ENCODE measurements at places on chromosomes 12 and 14.

DNA sequence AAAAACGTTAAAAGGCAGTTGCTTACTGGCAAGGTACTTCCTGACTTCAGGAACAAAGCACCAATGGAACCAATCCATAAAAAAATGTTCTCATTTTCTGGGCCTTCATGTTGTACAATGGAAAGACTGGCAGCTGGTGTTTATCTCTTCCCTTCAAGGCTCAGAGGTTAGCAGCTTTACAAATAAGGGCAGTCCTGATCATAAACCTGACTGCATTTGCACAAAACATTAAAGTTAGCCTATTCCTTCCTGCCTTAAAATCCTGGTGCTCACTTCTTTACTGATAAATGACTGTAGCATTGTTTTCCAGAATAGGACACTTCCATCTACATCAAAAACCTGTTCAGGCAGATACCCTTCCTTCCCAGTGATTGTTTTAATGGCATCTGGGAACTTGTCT lies 19.2 kb downstream of the IL26 start:
- DNase-seq: no peak

DNA sequence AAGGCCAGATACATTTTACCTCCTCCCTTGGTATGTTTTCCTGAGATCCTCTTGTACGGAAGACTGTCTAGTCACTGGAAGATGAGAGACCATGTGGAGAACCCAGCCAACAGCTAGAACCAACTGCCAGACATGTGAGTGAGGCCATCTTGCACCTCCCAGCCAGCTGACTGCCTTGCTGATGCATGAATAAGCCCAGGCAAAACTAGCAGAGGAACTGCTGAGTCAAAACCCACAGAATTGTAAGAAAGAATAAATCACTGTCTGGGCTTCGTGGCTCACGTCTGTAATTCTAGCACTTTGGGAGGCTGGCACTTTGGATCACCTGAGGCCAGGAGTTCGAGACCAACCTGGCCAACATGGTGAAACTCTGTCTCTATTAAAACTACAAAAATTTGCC lies 160.0 kb downstream of the TPH2 start:
- DNase-seq: no peak

GRCh38 chr14:90699016-90699415 lies 117.2 kb downstream of the TTC7B start:
- no peak for DNase-seq

- no peak for DNase-seq
These were observed 9.1 kb downstream of the GNG2 start for GRCh38 chr14:51869411-51870100.

DNA sequence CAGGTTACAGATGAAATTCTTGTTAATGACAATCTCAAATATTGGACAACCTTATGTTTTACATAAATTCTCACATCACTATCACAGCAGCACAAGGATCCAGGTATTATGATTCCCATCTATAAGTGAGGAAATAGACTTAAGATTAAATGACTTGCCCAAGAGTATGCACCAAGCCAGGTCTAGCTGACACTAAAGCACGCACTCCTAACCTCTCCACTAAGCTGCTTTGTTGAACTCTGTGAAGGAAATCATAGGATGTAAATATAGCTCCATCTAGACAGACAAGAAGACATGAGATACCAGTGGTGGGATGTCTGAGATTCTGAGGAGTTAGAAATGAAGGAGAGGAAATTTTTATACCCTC lies 87.9 kb downstream of the PHLDA1 start:
- no peak for DNase-seq

DNA sequence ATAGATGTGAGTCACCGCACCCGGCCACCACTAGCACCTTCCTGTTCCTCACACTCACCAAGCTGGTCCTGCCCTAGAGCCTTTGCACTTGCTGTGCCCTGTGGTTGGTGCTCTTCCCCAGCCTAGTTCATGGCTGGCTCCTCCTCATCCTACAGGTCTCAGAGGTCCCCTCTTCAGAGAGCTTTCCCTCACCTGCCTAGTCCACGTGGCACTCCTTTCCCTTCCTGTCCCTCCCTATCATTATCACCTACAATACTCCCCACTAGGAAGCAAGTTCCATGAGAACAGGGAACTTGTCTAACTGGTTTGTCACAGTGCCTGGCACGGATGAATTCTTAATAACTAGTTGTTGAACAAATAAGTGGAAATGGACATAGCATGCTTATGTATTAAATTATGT lies 24.0 kb upstream of the TMED10 start:
- DNase-seq: no peak

DNA sequence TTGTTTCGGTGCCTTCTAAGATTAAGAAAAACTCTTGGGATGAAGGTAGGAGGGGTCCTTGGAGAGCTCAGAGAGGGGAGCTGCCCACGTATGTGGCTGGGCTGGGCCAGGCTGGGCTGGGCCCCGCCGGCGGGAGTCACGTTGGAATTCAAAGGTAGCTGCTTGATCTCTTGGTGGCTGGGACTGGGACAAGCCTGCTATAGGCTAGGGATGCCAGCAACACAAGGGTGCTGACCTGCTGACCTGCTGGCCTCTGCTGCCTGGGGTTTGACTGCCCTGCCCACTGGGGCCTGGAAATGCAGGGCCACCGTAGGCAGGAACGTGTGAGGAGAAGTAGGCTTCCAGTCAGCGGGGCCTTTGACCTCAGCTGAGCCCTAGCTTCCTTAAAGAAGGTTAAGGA lies 52.8 kb upstream of the GTF2A1 start:
- no peak for DNase-seq

DNA sequence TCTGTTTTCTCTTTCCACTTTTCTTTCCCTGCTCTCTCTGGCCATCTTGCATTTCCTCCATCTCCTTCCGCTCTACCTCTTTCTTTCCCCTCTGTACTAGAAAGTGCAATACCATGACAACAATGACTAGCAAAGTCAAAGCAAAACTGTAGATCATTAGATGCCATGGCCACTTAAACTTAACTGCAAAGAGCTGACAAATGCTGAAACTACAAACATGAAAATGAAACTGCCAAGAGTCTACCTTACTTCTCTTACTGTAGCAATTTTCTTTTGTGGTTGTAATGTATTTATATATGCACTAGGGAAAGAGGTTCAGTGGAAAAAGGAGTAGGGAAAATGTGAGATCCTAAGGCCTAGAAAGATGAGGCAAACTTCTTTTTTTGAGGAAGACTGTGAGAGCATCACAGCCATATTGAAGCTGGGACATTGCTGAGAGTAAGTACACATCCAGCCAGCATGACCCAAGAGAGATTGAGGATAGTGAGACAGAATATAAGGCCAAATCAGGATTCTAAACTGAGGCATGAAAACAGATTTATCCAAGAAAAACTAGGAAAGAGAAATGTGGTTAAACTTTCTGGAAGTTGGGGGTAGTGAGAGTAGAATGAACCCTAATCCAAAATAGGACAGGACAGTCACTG lies 276.6 kb upstream of the NAV3 start:
- DNase-seq: no peak

- no peak for DNase-seq
These were observed 329.6 kb downstream of the TMTC2 start for GRCh38 chr12:83016218-83016835.

DNA sequence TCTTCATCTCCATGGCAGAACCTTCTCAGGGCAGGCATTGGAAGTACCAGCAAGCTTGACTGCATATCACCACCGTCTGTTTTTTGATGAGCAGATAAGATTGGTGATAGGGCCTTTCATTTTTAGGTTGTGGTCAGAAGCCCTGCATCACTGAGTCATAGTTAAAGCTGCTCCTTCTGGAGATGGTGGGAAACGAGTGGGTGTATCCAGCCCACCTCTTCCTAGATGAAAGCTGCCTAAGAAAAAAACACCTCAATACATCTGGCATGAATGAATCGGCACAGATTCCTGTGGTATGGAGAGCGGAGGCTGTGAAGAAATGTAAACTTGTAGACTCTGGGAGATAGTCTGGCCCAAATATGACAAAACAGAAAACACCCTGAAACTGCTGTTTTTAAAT lies 248.7 kb upstream of the EGLN3 start:
- DNase-seq: no peak

GRCh38 chr14:65789363-65789762 lies 376.8 kb downstream of the FUT8 start:
- DNase-seq: no peak

GRCh38 chr14:31449971-31450610 lies 7.2 kb downstream of the DTD2 start:
- no peak for DNase-seq

DNA sequence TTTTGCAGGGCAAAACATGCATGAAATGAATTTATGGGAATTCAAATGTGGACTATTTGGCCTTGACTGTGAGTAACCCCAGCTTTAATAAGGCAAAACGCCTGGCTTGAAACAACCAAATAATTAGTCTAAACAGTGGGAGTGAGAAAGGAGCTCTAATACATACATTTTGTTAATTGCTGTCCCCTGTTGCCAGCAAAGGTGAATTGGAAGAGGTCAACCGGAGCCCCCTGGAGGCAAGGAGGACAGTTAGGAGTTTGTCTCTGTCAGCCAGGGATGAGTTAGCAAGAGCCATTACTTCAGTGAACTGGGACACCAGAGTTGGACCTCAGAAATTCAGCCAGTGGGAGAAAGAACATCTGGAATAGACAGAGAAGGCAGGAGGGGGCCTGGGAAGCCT lies 17.4 kb downstream of the KRT76 start:
- DNase-seq: no peak

DNA sequence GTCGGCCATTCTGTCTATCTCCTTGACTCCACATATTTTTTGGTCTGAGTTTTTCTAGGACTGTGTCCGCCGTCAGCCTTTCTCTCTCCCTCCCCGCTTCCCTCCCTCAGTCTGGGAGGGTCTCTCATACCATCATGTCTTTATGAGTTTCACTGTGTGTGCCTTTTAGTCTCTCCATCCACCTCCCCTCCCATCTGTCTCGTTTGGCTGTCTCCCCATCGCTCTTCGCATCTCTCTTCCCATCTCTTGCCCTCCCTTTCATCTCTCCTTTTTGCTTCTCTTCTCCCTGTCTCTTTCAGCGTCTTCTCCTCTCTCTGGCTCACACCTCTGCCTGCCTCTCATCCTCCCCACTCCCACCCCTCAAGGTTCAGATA lies 6.9 kb upstream of the CISTR start:
- DNase-seq: no peak

DNA sequence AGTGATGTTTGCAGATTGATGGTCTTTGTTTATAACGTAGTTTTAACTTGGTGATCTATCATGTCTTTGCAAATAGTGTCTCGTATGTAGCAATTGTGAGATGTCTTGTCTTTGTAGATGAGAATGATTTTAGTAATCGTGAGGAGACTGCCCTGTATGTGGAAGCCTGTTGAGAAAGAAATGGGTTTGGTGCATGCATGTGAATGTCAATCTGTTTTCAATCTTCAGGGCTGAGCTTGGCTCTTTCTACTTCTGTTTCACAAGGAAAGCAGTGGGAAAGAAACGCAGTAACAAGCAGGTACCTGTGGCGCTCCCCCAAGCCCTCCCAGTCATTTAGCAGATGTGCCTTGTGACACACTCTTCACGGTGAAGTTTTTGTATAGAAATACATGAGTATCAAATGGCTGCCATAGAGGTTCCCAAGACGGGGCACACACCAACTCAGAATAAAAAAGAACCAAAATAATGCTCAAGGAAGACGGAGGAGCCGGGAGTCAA lies 342.8 kb upstream of the DDHD1 start:
- DNase-seq: no peak

GRCh38 chr14:101475456-101476257 lies 85.6 kb upstream of the DIO3 start:
- no peak for DNase-seq

DNA sequence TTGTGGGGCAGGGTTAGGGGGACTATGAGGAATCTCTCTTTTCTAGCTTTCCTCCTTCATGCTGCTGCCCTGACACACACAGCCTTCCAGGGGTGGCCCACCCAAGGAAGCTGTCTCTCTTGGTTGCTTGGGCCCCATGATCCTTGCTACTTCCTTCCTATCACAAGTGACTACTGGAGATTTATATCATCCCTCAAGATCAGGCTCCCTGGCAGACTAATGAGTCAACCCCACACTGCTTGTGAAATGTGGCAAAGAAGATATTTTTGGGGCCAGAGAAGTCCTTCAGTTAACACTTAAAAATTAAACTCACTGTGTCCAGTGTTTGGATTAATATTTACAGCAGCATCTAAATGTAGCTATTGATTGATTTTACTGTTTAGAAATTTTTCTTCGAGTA lies 1.5 kb downstream of the OR4E1 start:
- DNase-seq: no peak

GRCh38 chr12:51216642-51217041 lies 1.2 kb downstream of the POU6F1 start:
- DNase-seq: no peak

- DNase-seq: no peak
These were observed 6.3 kb upstream of the TPCN1 start for GRCh38 chr12:113214895-113215400.

DNA sequence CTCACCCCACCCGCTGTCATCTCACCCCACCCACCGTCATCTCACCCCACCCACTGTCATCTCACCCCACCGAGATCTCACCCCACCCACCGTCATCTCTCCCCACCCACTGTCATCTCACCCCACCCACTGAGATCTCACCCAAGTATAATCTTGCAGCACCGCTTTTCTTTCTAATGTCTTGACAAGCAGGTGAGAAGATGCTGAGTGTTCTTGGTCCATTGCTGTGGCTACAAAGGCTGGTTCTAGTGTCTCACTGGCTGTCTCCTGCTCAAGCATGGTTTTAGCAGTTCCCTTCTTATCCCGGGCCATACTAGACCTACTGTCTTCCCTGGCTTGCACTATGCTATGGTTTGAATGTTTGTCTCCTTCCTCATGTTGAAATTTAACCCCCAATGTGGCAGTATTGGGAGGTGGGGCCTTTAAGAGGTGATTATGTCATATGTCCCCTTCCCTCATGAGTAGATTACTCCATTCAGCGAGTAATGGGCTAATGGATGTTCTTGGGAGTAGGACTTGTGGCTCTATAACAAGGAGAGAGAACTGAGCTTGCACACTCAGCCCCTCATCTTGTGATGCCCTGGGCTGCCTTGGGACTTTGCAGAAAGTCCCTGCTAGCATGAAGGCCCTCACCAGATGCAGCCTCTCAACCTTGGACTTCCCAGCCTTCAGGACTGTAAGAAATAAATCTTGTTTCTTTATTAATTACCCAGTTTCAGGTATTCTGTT lies 47.7 kb upstream of the PPP2R5C start:
- no peak for DNase-seq

- no peak for DNase-seq
These were observed 47.4 kb upstream of the SRSF5 start for GRCh38 chr14:69719501-69719951.

DNA sequence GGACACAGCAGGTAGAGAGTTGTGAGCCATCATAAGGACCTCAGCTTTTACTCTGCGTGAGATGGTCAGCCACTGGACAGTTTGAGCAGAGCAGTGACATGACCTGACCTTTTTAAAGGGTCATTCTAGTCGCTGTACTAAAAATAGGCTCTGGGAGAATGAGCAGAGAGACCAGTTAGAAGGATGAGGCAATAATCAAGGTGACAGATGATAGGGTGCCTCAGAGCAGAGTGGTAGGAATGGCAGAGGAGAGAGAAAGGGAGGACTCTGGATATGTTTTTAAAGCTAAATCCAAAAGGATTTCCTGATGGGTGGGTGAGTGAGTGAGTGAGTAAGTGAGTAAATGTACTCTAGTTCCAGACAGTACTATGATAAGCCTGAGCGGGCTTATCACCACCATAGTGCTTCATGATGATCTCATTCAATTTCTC lies 83.6 kb upstream of the ARHGAP5 start:
- no peak for DNase-seq

- no peak for DNase-seq
These were observed 664.1 kb downstream of the NOVA1 start for GRCh38 chr14:25933731-25934130.

GRCh38 chr12:116306506-116306905 lies 29.0 kb upstream of the MED13L start:
- DNase-seq: no peak
